T-helper 1 cell (primary cell): ENCODE measurements at places on chromosomes 3 and 15.

GRCh38 chr3:72820415-72820814 lies 27.8 kb downstream of the SHQ1 start:
- DNase-seq = no peak

GRCh38 chr15:67509918-67510317 lies 11.0 kb upstream of the C15orf61 start:
- no peak for DNase-seq

GRCh38 chr3:5188419-5189221 lies 1.1 kb downstream of the EDEM1 start:
- DNase-seq = peak; percentile 35

DNA sequence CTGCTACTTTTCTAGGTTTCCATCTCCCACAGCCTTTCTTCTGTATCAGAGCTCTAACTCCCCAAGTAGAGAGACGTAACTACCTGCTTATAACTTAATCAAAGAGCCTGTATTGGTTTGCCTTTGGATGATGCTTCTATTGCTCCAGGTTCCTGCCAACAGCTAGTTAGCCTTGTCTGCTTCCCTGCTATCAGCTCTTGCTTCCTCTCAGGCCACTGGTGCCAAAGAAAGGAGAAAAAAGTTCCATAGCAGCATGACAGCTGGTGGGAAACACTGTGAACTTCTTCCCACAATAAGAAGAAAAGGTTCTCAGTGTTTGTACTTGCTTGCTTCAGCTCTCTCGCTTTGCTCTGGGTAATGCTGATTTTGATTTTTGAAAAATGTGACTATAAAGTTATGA lies 206.6 kb downstream of the GBE1 start:
- DNase-seq = no peak

DNA sequence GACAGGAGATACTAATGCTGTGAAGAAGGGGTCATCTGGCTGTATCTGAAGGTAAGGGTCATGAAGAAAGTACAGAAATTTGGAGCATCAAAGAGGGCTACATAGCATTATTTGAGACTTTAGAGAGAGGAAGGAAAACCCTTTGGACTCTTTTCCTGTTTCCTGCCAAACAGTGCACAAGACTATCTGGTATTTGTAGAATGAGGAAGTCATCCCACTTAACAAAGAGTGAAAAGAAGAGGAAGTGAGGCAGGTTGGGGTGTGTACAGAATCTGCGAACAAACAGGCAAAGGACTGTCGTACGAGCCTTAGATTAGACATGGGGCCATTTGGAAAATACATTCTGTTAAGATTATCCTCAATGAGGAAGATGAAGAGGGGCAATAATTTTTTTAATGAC lies 546.8 kb upstream of the EPHA6 start:
- no peak for DNase-seq

DNA sequence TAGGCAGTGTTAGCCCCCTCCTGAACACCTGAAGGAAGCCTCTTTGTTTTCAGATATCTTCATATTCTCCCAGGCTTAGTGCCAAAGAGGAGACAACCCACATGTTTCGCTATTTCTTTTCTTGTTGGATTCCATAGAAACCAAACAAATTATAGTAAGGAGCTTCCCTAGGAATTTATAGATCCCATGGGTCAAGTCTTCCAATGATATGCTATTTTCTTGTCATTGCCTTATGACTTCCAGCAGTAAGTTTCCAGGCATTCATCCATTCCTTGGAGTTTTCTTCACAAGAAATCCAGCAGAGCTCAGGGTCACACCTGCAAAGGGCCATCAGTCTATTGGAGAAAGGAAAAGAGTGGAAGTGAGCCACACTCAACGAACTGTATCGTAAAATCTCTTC lies 9.9 kb upstream of the KCNMB2 start:
- DNase-seq = no peak

DNA sequence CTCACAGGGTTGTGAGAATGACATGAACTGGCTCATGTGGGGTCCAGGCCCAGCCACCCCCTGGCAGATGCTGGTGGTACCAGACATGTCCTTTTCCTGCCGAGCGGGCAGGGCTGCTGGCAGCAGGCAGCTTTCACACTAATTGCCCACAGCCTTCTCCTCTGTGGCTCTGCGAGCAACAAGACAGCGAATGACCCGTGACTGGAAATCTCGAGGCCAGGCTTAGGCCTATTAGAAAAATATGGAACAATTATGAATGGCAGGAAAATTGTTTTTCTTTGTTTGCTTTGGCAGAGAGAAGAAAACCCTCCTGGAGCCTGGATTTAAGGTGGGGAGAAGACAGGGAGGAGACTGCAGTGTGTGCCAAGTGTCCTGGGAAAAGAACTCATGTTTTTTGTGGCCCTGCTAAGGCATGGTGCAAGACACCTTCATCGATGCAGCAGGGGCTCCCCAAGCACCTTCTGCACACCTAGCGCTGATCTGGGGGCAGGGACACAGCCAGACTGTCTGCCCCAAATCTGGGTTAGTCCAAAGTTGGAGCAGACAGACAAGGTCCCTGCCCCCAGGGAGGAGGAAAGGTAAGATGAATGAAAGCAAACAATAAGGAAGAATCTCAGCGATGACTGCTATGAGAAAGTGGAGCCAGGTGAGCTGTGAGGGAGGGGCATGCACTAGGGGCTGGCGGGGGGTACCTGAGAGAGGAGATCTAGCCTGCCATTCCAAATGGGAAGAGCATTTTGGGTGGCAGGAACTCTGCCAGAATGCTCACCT lies 193.8 kb upstream of the TLE3 start:
- DNase-seq = no peak

DNA sequence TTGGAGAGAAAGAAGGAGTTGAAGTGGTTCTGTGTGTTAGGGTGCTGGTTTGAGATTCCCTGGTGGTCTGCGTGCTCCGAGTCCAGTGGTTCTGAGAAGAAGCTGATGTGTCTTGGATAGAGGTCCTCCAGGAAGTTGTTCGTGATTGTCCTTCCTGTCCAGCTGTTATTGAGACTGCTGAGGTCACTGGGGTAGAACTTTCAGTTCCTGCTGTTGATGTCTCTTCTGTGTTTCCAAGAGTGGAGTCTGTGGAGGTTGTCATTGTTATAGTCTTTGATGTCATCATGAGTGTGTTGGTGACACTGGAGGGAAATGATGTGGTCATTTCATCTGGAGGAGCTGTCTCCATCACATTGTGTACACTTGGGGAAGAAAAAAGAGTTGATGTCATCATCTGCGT lies 20.8 kb downstream of the MUC4 start:
- no peak for DNase-seq

DNA sequence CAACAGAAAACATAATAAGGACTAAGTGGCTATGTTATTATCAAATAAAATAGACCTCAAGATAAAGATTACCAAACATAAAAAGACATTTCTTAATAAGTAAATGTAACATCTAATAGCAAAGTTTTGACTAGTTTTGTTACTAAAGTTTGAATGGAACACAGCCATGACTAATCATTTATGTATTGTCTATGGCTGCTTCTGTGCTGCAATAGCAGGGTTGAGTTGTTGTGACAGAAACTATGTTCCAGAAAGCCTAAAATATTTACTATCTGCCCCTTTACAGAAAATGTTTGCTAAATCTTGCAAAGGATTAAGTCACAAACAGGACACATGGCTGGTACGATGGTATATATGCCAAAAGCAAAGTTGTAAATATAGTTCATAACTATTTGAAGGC lies 37.9 kb upstream of the MYH15 start:
- no peak for DNase-seq

GRCh38 chr15:60351066-60351465 lies 46.7 kb downstream of the ANXA2 start:
- DNase-seq = no peak

DNA sequence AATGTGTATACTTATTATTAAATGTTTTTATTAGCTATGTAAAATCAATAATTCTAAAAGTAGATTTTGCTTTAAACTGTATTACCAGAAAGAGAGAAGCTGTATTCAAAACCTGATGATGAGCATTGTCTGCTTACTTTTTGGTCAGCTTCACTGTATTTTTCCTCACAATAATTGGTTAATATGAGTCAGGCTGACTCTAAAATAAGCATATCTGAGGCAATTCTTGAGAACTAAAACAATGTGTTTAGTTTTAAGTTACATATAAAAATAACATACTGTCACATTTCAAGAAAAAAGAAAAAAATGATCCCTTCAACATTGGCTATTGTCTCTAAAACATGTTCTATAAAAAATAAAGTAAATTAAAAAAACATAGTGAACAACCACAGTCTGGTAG lies 66.1 kb downstream of the EPHA3 start:
- DNase-seq = no peak

DNA sequence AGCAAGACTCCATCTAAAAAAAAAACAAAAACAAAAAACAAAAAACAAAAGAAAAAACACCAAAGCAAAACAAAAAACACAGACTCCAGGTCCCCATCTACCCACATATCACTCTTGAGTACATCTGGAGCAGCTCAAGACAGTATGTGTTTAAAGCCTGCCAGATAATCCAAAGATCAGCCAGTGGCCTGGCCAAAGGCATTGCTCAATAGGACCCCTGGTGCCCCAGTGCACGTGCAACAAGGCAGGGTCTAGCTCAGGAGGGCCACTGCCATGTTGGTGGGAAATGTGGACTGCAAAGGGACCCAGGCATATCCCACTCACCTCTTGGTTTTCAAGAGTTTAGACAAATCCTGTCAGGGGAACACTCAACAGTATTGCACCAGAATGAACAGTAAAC lies 279.5 kb downstream of the RPLP1 start:
- DNase-seq = no peak

DNA sequence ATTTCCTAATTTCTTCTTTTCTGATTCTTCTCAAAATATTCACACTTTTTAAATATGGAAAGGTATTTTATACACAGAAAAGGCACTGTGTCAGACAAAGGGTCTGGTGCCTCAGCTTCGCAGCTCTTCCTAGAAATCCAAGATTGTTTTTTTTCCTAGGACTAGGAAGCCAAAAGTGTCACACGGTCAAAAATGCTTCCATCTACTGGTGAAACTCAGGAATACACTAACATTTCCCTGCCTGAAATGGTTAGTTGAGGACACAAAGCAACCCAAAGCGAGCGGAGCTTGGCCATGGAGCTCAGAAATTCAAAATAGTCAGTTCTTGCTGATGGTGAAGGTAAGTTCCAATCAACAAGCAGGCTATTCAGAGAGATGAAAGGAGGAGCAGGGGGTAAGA lies 426.5 kb upstream of the RASGRP1 start:
- DNase-seq = no peak

DNA sequence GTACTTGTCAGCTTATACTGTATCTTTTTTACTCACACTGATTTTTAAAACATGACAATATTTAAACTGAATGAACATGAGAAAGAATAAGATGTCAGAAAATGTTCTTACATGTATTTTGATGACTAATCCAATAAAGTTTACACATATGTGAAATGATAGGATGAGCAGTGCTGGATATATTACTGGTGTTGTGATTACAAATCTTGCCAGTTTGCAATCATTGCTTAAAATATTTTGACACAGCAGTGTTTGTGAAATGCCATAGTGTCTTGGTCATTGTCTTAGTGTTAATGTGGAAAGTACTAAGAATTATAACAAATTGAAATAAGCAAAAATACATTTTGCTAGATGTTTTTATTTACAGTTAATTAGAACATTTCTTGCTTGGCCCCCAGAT lies 118.7 kb upstream of the MLF1 start:
- no peak for DNase-seq

DNA sequence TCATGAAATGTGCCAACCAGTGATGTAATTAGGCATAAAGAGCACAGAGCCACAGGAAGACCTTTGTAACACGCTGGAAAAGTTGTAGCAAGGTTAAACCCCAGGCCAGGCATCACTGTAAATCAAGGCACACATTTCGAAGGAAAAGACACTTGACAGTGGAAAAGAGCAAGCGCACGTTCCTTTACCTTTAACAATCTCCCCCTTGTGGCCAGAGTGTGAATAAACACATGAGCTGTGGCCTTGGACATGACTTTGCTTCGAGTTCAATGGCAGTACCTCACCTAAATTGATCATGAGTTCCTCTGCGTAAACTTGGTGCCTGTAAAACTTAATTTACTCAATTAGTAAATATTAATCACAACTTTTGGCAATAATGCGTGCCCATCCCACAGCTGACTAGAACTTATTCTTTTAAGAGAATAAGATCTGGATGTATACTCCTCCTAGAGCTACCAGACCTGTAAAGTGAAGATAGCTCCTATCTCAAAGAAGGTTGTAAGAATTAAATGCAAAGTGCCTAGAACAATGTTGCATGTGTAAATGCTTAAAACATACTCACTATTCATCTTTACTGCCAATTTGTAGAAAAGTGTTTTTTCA lies 757.0 kb upstream of the NECTIN3 start:
- peak; percentile 31 for DNase-seq

- DNase-seq = no peak
These were observed 29.3 kb downstream of the RIOX2 start for GRCh38 chr3:97942801-97943546.

- no peak for DNase-seq
These were observed 1.5 kb downstream of the IQCH start for GRCh38 chr15:67256051-67256450.

DNA sequence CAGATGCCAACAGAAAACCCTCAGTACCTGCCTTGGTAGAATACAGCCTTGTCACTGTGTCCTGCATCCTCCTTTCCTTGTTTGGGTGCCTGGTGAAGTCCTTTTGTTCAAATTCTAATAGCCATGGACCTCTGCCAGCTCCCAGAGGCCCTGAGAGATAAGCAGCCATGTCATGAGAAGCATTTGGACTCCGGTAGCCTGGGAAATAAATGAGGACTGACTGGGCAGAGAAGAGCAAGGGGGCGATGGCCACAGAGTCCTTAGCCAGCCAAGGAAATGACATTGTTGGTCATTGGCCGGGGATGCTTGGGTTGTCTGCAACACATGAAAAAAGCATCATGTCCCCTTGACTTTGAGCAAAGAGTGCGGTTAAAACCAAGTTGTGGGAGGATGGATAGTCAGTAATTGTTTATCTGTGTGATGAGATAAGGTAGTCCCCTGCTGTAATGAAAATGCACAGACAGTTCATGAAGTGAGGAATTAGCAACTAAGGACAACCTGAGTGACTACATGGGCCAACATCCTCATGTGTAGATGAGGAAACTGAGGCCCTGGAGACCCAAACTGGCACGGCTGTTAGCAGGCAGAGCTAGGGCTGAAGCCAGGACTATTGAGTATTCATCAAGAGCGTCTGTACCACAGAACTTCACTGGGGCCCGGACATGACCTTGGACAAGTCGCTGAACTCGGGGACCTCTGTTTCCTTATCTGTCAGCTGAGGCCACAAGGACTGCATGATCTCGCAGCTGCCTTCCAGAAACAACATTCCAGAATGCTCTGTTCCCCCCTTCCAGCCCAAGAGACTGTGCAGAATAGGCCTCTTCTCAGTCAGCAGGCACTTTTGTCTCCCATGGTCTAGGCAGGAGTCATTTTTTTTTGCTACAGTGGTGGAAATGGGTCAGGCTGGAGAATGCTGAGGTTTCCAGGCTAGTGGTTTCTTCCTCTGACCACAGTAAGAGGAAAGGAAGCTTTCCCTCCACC lies 90.5 kb upstream of the CTDSPL start:
- DNase-seq = no peak

GRCh38 chr3:18111796-18112232 lies 313.3 kb downstream of the SATB1 start:
- no peak for DNase-seq

GRCh38 chr15:66961901-66962300 lies 103.5 kb upstream of the SMAD3 start:
- DNase-seq = no peak

- DNase-seq = no peak
These were observed 22.5 kb upstream of the BNIP2 start for GRCh38 chr15:59711451-59712243.

- no peak for DNase-seq
These were observed 3.6 kb downstream of the PRSS50 start for GRCh38 chr3:46713898-46714552.
